CD4-positive, alpha-beta T cell treated with Interleukin-10 for 1 hour (primary cell): ENCODE measurements at places on chromosomes 16 and 17.
A peak's percentile ranks its signal among the peaks of the same experiment; 100 is the strongest.

GRCh38 chr16:70381604-70382342, 35.1 kb downstream of the DDX19A start:
- DNase-seq = no peak

DNA sequence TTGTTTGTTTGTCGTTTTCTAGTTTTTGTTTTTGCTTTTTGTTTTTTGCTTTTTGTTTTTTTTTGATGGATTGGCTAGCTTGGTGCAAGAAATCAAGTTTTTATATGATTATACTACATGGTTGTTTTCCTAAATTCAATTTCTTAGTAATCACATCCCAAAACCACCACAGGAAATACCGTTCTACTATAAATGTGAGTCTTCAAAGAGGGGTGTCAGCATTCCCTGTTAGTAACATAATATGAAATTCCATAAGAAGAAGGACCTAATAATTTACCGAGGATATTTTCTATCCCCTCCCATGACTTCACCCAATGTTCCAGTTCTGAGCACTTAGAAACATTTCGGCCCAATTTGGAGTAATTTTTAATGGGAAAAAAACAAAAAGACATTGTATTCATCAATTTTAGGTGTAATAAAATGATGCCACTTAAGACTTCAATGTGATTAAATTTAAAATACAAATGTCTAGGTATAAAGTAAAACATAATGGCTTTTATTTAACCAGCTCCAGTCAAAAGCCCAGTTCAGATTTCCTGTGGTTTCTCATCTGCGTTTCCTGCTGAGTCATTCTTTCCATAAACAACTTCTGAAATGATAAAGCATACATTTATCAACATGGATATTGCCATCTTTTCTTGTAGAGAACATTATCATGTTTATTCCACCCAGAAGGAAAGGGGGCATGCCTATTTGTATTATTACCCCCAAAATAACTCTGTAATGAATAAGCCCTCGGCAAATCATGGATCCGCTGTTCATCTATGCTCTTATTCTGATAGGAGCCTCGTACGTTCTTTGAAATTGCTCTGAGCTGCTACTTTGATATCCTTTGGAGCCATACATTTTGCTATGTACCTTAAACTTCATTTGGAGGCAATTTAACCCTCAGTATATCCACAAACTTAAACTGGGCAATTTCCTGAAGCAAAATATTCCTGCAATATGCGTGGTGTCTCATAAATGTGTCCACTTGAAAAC, 28.1 kb downstream of the HSBP1 start:
- DNase-seq = no peak

DNA sequence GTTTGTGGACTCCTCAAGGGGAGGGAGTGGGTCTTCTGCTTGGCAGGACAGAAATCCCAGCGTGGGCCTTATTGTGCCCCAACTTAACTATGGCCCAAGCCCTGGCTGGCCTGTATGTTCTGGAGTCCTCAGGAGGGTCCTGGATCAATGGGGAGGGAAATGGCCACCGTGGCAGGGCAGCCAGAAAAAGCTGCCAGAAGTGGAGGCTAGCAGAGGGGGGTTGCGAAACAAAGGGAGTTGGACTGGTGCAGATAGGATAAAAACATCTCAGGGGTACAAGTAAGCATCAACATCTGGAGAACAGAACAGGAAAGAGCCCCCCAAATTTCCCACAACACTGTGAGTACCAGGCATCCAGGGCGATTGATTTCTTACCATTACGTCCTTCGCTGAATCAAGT, 3.7 kb upstream of the CACNG1 start:
- no peak for DNase-seq

- no peak for DNase-seq
These were observed 408.6 kb downstream of the UTP18 start for GRCh38 chr17:51668963-51669246.

- DNase-seq = peak; percentile 97
These were observed at the start of gene MPDU1 for GRCh38 chr17:7583253-7584109. TSS of gene MPDU1 (plus strand) at chr17:7583852. CDS start at chr17:7583863, 11 bp downstream.

DNA sequence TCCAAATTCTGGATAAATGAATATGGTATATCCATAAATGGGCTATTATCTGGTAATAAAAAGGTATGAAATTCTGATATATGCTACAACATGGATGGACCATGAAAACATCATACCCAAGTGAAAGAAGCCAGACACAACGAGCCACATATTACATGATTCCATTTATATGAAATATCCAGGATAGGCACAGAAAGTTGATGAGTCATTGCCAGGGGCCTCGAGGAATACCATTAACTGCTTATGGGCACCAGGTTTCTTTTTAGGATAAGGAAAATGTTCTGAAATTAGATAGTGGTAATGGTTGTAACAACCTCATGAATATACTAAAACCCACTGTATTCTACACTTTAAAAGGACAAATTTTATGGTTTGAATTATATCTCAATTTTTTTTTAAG, 123.2 kb downstream of the PITPNC1 start:
- no peak for DNase-seq

DNA sequence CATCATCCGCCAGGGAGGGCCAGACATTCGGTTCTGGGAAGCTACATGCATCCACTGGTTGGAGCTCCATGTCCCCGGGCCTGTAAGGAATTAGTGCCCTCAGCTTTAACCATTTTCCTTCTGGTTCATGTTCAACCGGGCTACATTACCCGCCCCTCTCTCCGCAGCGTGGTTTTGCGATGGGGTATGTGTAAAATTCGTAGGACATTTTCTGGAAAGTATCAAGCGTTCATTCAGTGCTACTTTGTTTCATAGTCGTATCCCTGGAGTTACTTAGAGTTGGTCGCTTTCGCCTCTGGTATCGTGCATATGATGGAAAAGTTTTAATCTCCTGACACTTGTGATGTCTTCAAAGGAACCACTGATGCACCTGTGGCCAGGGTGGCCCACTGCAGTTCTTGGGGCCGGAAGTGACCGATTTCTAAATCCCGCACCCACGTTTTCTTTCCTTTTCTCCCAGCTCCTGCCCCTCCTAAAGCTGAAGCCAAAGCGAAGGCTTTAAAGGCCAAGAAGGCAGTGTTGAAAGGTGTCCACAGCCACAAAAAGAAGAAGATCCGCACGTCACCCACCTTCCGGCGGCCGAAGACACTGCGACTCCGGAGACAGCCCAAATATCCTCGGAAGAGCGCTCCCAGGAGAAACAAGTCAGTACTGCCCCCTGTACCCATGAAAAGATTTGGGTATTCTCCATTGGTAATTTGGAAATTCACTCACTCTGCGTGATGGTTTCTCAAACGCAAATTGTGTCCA, 637 bp downstream of the RPL23A start:
- peak; percentile 46 for DNase-seq

GRCh38 chr17:63268827-63269226, 177.3 kb downstream of the CYB561 start:
- no peak for DNase-seq

DNA sequence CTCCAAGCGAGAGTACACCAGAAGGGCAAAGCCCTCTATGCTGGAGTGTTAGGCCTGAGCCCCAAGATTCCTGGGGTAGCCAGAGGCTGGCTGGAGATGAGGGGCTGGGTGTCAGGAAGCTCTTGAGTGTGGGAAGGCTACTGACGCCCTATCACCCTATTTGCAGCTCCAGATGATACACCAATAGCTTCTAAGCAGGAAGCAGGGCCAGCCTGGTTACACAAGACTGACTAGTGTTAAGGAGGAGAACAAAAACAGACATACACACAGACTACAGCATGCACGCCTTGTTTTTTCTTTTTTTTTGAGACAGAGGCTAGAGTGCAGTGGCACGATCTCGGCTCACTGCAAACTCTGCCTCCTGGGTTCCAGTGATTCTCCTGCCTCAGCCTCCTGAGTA, 15.9 kb downstream of the POLR3K start:
- DNase-seq = no peak

GRCh38 chr17:58121925-58122324, 26.3 kb upstream of the OR4D1 start:
- peak; percentile 75 for DNase-seq

GRCh38 chr17:47205419-47205963, 3.7 kb upstream of the MYL4 start:
- peak; percentile 81 for DNase-seq

DNA sequence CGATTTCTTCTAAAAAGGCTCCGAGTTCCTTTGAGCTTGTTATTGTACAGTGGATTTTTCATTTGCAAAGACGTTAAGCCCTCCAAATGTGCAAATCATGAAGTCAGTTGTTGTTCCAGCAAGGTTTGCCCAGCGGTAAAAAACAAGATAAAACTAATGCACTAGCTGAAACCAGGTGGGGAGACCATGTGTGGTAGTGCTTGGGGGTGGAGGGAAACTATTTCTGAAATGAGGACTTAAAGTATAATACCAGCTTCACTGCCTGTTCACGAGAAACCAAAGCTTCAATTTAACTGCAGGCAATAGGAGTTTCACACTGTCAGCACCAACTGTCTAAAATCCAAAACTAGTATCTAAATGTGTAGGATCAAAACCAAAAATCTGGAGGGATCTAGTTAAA, 22.3 kb downstream of the SMARCE1 start:
- DNase-seq = no peak

DNA sequence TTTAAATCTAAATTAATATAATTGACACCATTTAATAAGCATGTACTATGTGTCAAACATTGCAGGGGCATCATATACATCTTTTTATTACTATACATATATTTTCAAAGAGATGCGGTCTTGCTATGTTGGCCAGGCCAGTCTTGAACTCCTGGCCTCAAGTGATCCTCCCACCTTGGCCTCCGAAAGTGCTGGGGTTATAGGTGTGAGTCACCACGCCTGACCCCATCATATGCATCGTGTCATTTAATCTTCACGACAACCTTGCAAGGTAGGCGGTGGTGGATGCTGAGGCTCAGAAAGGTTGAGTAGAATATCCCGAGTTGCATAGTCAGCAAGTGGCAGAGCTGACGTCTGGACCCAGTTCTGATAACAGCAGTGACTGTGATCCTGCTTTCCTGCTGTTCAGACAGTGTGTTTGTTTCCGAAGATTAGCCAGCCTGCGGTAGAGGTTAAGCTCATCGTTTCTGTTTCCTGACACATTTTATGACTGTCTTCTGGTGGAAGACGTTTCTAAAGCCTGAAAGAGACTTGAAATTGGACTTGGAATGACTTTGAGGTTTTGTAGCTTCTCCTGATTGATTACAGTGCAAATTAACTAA, 316.6 kb downstream of the SNX29 start:
- DNase-seq = no peak

DNA sequence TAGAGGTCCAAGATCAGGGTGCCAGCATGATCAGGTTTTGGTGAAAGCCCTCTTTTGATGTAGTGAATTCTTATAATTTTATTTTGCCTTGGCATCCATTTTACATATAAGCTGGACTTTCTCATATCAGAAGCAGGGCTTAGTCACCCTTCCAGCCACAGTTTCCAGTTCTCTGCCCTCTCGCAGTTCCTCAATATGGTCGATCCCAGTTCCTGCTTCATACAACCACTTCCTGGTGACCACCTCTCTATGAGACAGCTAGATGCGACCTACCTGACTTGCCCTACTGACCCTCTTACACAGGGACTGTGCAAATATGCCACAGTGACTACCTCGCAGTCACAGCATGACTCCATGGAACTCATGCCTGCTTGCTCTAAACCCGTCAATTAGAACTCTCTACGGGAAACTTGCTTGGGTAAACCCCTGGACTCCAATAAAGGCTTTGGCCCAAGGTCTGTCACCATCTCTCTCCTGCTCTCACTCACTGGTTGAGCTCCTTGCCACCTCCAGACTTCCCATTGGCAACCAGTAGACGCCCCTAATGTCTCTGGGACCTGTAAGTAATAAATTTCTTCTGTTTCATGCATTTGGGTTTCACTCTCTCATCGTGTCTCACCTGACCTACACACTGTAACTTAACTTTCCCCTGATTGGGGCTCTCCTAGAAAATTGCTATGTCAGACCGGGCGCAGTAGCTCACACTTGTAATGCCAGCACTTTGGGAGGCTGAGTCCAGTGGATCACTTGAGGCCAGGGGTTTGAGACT, 21.4 kb downstream of the CD300LG start:
- no peak for DNase-seq

GRCh38 chr16:87855852-87856715, 13.2 kb downstream of the SLC7A5 start:
- DNase-seq = peak; percentile 66

- no peak for DNase-seq
These were observed 1.4 kb downstream of the CBLN1 start for GRCh38 chr16:49280105-49280741.

DNA sequence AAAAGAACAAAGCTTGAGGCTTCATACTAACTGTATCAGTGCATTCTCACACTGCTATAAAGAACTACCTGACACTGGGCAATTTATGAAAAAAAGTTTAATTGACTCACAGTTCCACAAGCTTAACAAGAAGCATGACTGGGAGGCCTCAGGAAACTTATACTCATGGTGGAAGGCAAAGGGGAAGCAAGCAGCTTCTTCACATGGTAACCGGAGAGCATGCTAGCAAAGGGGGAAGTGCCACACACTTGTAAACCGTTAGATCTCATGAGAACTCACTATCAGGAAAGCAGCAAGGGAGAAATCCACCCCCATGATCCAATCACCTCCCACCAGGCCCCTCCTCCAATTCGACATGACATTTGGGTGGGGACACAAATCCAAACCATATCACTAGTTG, 25.3 kb downstream of the CTRB2 start:
- no peak for DNase-seq

DNA sequence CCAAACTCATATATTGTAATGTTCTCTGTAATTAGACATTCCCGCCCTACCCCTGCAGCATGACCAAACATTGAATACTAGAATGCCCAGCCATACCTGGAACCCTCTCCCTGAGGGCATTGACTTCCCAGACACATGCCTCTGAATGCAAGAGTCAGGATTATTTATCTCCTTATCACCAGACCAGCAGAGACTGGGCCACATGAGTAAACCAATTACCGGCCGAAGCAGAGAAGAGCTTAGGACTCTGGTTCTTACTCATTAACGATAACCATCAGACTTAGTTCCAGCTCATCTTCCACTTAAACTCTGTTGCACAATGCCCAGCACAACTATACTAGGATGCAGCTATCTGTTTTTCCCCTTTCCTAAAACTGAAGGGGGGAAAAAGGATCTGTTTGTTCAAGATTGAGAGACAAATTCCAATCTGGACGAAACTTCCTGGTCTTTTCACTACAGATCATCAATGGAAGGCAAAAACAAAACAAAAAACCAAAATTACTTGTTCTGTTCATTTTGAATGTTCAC, 88.2 kb upstream of the CORO6 start:
- no peak for DNase-seq

- no peak for DNase-seq
These were observed 75.9 kb upstream of the RNU2-1 start for GRCh38 chr17:43309505-43310332.

DNA sequence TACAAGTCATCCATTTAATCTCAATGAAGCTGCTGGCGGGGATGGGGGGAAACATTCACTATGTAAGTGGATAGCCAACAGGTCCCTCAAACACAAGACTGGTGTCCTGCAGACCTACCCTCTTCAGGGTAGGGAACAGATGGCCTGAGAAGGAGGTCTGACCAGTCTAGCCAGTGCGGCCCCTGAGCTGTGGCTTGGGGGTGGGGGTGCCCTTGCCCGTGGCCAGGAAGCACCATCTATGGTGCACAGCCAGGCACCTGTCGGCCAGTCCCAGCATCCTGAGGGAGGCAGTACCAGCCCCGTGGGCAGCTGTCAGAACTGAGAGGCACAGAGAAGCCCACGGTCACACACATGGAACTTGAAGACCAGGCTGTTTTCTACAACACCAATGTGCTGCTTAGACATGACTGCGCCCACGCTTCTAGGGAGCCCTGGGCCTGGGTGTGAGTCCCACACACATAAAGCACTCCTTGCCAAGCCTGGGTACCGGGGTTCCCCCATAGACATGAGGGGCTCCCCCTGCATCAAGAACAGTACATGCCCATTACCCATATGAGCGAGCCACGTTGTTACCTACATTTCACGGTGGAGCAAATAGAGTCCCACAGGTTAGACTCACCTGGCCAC, 40.9 kb downstream of the RMI2 start:
- no peak for DNase-seq

- no peak for DNase-seq
These were observed 171.2 kb downstream of the C16orf78 start for GRCh38 chr16:49544828-49545227.
